HS-5 (cell line): ENCODE measurements at places on chromosomes 1 and 21.

- no peak for DNase-seq
Measured at GRCh38 chr1:117930484-117930883, 945 bp downstream of the WDR3 start.

DNA sequence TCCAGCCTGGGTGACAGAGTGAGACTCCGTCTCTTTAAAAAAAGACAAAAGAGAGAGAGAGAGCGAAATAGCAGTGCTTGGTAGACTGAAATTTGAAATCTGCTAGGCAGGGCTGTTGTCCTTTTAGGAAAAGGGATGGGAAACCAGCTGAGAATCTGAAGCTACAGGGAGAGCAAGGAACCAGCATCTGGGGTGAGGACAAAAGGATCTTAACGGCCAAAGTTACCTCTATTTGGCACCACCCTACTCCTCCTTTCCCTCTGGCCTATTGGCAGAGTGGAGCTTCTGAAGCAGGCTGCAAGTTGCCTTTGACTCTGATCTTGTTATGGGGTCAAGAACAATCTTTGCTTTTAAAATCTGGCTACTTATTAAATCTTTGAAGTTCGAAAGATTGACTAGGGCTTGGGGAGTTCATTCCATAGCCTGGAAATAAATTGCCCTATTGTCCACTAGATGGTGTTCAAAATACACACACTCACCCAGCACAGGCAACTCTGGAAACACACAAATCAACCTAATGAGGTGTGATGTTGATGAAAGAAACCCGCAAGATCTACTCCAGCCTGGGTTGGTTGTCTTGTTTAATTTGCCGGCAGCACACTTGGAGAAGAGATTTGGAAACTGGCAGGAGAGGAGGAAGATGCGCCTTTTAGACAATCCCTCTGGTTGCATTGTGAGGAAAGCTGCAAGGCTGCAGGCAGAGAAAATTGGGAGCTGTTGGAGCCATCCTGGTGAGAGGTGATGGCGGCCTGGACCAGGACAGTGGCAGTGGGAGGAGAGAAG is 16.5 kb upstream of the PARP1 start:
- DNase-seq, result no peak

DNA sequence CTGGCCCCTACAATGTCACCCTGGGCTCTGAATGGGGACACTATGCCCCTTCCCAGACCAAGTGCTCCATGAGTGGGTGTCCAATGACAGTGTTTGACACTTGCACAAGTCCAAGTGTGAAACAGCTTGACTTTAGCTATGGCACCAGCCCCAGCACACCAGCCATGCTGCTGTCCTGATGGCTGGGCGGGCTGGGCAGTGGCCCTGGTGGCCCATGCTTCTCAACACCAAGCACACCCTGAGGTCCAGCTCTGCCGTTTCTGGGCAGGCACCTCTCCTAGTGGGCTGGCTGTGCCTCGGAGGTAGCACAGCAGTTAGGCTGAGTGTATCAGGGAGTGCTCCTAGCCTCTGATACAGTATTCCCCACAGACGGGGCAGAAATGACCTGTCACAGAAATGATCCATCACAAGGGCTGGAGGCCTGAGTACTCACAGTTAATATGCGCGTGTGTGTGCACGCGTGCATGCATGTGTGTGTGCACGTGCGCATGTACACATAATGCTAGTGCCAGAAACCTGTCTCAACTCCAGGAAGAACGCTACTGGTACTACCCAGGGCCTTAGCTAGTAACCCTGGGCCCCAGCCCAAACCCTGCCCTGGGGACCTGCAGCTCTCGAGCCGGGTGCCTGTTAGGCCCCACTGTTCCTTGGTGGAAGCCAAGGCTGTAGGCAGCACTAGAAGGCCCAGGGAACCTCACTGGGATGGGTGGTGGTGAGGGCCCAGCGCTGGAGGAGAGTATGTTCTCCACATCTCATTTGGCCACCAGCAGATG is 134.0 kb downstream of the DMRTB1 start:
- DNase-seq, result no peak

GRCh38 chr21:35297665-35298064 is 248.6 kb upstream of the RUNX1 start:
- DNase-seq, result no peak

DNA sequence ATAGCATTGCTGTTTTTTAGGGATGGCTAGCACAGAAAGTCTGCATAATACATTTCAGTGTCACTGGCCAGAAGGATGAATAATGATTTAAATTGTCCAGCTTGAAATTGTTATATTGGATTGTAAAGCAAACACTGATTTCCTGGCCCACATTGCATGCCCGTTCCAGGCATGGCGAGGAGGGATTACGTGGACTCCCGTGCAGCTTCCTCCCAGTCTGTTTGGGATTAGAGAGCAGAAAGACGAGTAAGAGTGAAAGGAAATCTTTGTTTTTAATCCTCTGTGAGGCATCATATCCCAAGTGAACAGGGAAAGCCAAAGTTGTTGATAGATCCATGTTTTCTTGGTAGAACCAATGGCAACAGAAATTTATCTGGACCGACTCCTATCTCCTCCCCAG is 8.4 kb downstream of the TRIM58 start:
- peak; percentile 22 for DNase-seq
